Mesendoderm (in vitro differentiated cells): ENCODE measurements at places on chromosomes 6 and 20.
A peak's percentile ranks its signal among the peaks of the same experiment; 100 is the strongest.

DNA sequence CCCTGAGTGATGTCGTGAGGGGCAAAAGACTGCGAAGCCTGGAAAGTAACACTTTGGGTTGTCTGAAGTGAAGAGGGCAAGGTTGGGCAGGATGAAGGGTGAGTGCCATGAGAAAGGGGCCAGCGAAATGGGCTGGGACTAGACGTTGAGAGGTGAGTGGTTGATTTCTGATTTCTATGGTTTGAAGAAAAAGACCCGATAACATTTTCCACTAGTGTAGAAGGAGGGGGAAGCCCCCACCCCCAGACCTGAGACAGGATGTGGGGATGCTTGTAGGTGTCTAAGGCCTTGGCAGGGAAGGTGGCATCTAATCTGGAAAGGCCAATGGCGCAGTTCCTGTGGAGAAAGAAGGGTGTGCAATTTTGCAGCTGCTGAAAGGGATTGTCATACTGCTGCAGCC lies 25.3 kb upstream of the KIF3B start:
- no peaks in the 10 kb centered on the region for H3K27me3 ChIP-seq
- H3K4me3 ChIP-seq, result no peak overlapping the region
- no peaks in the 10 kb centered on the region for H3K4me1 ChIP-seq
- no peak overlapping the region for H3K27ac ChIP-seq
- no peaks in the 10 kb centered on the region for H3K36me3 ChIP-seq

DNA sequence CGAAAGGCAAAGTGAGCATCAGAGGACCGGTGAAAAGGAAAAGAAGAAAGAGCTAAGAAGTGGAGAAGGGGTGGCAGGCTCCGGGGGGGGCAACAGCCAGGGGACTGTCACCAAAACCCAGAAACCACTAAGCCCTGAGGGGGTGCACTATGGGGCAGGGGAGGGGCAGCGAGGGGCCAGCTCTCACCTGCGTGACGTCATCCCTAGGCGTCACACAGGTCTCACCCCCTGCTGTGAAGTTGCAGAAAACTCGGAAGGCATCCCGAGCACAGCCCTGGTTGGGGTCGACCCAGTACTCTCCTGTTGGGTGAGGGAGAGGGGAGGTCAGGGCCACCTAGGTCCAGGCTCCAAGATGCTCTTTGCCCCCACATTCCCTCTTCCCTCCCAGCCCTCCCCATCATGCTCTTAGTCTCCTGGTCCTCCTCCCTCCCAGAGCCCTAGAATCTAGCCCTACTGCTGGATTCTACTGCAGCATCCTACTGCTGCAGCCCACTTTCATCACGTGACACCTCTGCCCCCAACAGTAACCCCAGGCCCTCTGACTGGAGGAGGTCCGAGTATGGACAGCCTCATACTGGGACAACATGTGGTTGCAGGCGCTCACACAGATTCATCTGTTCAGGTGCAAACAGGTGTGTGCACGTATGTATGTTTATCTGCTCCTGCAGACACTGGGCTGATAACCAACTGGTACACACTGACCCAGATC lies 27.4 kb downstream of the COL11A2 start:
- no peaks in the 10 kb centered on the region for H3K4me1 ChIP-seq
- H3K27ac ChIP-seq, result no peak overlapping the region
- H3K4me3 ChIP-seq, result no peak overlapping the region
- DNase-seq, result no peak

DNA sequence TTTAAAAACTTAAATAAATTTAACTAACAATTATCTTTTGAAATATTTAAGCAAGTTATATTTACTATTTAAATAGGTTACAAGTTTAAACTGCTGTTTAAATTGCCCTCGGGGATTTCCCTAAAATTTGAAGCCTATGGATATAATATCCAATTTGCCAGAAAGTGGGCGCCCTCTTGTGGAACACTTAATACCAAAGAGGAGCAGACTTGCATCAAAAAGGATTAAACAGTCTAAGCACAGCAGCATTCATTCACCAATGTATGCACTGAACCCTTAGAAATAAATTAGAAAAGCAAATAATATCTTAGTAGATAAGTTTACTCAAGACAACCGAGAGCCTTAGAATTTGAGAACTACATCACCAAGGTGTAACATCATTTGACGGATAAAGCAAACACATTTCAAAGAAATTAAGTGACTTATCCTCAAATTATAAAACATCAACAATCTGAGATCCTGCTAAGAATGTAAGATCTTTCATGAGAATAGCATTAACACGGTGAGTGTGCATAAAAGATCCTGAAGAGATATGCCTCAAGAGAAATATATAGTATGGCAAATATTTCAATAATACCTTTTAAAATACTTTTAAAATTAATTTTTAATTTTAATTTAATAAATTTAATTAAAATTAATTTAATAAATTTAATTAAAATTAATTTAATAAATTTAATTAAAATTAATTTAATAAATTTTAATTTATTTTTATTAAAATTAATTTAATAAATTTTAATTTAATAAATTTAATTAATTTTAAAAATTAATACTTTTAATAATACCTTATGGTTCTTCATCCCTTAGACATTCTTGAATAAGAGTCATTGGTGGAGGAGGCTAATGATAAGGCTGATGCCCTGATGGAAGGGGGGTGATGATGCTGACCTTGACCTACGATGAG lies 11.5 kb upstream of the MEP1A start:
- H3K27ac ChIP-seq, result no peak overlapping the region
- no peaks in the 10 kb centered on the region for H3K36me3 ChIP-seq
- H3K27me3 ChIP-seq, result no peaks in the 10 kb centered on the region
- H3K4me3 ChIP-seq, result no peak overlapping the region
- no peaks in the 10 kb centered on the region for H3K4me1 ChIP-seq
- peak; percentile 75 for DNase-seq

- peak; percentile 26 for DNase-seq
- no peaks in the 10 kb centered on the region for H3K4me1 ChIP-seq
- H3K27ac ChIP-seq, result no peak overlapping the region
- no peak overlapping the region for H3K4me3 ChIP-seq
- no peaks in the 10 kb centered on the region for H3K36me3 ChIP-seq
These were observed 403.3 kb downstream of the EPM2A start for GRCh38 chr6:145332011-145332410.

- DNase-seq, result no peak
- no peaks in the 10 kb centered on the region for H3K27me3 ChIP-seq
- H3K4me3 ChIP-seq, result no peak overlapping the region
- no peaks in the 10 kb centered on the region for H3K36me3 ChIP-seq
- H3K27ac ChIP-seq, result no peak overlapping the region
These were observed 153.6 kb downstream of the VEGFA start for GRCh38 chr6:43923376-43924221.

GRCh38 chr20:18589941-18590674 lies 2.3 kb downstream of the DTD1 start:
- no peak overlapping the region for H3K27ac ChIP-seq
- DNase-seq, result no peak
- H3K4me1 ChIP-seq, result no peaks in the 10 kb centered on the region
- H3K36me3 ChIP-seq, result no peaks in the 10 kb centered on the region

DNA sequence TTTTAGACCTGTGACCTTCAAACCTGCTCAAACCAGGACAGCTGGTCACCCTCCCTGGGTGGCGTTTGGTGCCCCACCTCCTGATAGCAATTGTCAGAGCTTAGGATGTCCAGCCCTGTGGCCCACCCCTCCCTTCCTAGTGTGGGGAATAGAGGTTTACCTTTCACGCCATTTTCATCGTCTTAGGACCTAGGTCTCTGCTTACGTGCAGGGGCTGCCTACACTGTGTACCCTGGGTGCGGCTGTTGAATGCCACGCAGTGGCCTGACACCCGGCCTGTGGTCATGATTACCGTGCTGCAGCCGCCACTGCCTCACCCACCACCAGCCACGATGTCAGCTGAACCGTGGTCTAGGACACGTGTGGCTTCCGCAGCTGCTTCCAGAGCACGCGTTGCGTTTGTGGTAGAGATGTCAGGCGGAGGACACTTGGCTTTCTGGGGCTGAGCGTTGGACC lies 157.3 kb downstream of the DTNBP1 start:
- H3K27ac ChIP-seq, result no peak overlapping the region
- H3K4me1 ChIP-seq, result no peaks in the 10 kb centered on the region
- no peak overlapping the region for H3K4me3 ChIP-seq
- peaks cover 11% of the 10 kb centered on the region for H3K36me3 ChIP-seq

DNA sequence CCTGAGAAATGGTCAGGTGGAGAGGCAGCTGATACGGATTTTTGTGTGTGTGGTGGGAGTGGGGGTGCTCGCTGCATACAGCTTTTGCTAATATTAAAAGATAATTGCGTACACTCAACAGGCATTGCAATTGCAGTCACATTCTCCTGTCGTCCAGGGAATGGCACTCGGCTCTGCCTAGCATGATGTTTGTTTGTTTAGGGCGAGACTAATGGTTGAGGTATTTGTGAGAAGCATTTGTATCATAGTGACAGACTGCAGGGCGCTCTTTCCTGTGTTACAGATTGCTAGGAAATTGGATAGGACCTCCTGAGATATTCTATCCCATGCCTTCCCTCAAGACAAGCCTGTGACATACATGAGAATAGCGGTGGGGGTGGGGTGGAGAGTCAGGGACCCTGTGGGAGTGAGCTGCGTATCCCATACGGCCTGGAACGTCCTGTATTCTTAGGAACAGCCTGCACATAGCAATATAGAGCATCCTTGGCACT lies 207.4 kb downstream of the SOX4 start:
- no peaks in the 10 kb centered on the region for H3K36me3 ChIP-seq
- H3K27me3 ChIP-seq, result no peaks in the 10 kb centered on the region
- H3K27ac ChIP-seq, result no peak overlapping the region
- DNase-seq, result peak; percentile 77
- peaks cover 8% of the 10 kb centered on the region for H3K4me1 ChIP-seq
- no peak overlapping the region for H3K4me3 ChIP-seq
